ENCODE measurements at places on chromosomes 1 and 21.

- DNase-seq, result no peak
These were observed 1.3 kb downstream of the PRDM2 start for GRCh38 chr1:13701271-13701640.

- no peak for DNase-seq
These were observed 257.7 kb downstream of the FAF1 start for GRCh38 chr1:50702395-50702794.

DNA sequence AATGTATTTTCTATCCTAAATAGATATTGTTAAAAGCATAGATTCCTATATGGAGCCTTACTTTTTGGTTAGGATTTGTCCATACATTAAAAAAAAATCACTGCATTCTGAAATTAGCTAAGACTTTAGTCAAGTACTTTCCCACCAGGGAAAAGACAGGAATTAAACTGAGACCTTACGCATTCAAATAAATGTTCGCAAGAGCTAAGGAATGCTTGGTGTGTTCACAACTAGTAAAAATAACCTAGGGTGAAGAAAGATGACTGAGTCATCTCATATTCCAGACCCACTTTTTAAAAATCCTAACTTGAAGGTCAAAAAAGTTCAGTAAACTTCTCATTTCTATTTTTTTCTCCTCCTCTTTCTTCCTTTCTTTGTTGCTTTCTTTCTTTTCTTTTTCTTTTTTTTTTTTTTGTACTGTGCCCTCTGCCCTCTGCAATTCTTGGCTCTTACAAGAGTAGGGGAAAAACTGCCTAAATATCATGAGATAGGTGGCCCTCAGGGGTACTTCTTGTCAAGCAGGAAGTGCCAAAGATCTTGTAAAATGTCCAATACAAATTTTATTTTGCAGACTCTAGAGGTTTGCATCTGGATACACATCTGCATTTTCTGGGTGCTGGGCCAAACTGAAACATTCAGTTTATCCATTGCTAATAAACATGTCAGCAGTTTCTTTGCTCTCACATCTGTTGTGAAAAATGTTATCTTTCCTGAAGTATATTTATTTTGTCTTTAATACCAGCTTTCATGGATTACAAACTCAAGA is 121.4 kb upstream of the GORAB start:
- no peak for DNase-seq

- peak; percentile 34 for DNase-seq
These were observed 107.1 kb downstream of the EIF4G3 start for GRCh38 chr1:21069549-21069948.

DNA sequence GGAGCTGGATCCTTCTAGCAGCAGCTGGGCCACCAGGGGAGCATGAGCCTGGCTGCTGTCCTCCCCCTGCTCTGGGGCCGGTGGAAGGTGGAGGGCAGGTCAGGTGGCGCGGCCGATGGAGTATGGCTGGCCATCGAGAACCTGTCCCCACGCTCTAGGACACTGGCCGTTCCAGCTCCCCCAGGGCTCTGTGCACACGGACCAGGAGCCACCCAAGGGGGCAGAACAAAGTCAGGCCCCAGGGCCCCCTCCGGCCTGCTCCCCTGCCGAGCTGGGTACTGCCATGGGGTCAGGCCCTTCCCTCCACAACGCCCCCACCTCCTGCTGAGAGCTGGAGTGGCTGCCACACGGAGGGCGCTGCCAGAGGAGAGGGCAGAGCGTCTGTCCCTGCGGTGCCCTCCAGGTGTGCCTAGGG is 4.5 kb upstream of the PLCH2 start:
- DNase-seq, result no peak

DNA sequence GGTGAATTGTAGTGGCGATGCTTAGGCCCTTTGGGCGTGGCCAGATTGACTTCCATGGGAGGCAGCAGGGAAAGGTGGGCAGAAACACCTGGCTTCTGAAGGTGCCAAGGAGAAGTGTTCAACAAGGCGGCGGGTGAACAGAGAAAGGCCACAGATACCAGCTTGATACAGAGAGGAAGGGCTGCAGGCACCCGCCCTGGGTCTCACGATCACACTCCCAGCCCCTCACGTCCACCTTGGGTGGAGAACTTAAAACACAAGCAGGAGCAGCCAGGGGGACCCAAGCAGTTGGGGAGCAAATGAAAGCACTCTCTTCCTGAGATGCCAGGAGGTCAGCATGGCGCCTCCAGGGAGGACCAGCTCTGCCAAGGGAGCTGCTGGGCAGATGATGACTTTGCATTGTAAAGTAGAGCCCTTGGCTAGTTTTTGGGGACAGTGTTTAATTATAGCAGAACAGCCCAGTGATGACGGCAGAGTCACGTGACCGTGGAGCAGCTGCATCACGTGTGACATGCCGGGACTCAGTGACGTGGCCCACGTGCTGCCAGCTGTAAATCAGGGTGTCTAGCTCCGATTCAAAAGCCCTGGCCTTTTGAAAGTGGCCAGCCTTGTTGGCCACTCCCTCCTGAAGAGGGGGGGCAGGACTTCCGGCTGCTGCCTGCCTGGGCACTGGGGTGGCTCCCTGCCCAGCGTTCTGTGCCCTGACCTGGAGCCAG is 19.0 kb downstream of the SLC37A1 start:
- DNase-seq, result no peak

- no peak for DNase-seq
These were observed 495.6 kb upstream of the NEGR1 start for GRCh38 chr1:72777918-72778317.
